Stimulated activated CD8-positive, alpha-beta memory T cell treated with anti-CD3 and anti-CD28 coated beads, Interleukin-12 subunit alpha, Interleukin-12 subunit beta, amount 100 ng/mL, for 1 hour (primary cell): ENCODE measurements at places on chromosomes 16 and 17.

DNA sequence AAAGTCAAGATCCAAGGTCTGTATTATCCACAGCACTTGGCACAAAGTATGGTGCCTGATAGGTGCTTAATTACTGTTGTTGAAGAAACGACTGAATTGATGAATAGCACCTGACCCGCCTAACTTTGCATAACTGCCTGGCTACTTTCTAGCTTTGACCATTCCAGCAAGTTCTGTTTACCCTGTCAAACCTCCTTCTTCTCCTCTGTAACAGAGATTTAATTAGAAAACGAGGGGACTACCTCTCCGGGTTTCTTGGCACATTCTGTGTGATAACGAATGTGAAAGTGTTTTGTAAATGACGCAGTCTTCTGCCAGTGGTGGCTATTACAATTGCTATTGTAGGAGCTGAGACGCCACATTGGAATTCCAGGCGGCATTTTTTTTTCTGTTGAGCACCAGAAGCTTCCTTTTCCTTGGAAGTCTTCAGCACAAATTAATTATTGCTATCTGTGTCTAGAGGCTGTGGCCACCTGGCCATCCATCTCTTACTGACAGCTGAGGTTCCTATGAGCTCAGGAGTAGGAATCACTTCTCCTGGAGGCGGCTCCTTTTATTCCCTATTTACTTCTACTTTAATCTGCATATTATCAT, 522.9 kb downstream of the HS3ST4 start:
- no peak for DNase-seq

- no peak for DNase-seq
These were observed 33.9 kb downstream of the NGFR start for GRCh38 chr17:49528966-49529365.

DNA sequence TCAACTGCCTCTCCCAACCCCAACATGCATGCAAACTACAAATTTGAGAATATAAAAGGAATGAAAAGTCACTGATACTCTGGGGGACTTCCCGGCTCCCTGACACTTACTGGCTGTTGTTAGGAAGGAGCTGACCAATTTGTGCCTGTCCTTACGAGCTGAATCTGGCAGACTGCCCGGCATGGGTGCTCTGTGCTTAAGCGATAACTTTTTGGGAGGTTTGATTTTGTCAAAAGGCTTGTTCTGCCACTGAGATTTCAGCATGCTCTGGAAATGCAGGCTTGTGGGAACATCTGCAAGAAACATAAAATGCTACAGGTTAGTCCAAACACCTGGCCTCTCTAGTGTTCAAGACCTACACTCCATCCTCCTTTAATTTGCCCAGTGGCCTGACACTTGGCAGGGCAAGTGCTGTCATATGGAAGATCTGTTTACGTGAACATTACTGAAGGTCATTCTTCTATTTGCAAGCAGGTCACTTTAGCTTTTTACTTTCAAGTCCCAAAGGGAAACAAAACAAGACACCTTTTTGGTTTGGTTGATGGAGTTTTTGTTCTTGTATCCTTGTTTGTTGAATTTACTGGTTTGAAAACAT, 40.6 kb downstream of the STH start:
- DNase-seq: no peak

DNA sequence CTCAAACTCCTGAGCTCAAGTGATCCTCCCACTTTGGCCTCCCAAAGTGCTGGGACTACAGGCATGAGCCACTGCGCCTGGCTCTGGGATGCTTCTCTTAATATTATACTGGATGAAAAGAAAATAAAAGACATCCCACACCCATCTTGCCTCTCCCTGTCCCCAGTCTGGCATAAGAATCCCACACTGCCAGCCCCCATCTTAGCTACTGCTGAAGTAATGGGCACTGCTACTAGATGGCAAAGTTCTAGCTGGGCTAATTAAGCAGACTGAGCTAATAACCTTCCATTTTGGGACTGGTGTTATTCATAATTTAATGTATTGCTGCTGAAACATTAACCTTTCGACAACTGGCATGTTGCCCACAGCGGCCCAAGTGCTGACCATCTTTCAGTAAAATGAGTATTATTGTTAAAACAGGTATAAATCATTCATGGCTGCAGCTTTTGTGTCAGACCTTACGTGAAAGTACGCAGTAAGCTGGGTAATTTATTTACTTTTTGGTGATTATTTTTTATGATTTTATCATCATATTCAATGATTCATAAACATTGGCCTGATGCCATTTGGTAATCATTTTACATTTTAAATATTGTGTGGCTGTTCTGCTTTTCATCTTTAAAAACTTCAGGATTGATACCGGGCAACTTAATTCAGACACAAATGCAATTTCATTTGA, 47.4 kb upstream of the ZFHX3 start:
- no peak for DNase-seq

- DNase-seq: no peak
These were observed 910 bp downstream of the WBP2 start for GRCh38 chr17:75854101-75854748.

DNA sequence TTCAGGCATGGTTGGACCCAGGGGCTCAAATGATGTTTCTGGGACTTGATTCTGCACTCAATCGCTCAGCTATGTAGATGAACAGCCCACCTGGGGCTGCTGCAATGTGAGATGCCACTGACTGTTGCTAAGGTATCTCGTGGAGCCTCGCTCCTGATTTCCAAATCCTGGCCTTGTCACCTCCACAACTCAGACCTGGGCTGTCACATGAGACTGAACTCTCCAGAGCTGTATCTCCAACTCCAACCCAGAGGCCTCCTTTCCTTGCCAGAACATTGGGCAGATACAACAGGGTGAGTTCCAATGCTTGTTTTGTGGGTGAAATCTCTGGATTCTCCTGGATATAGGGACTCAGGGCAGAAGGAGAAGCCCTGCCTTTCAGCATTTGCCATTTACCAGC, 79.5 kb downstream of the GNAO1 start:
- DNase-seq: no peak

- DNase-seq: no peak
These were observed 543 bp downstream of the TMUB2 start for GRCh38 chr17:44187131-44187899.

DNA sequence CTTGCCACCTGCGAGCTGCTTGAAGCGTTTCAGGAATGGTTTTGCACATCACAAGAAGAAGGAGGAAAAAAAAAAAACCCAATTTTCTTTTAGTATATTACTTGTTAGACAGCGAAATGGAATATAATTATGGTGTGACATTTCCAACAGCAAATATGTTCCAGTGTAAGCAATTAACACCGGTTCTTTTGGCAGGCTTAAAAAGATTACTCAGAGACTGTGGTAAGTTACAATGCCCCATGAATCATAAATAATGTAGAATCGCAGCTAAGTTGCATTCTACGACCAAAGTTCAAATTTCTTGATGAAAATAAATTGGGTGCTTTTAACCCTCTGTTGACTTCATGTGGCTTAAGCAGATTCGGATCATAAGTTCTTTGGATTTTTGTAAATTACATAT, 245.2 kb downstream of the XYLT1 start:
- DNase-seq: no peak
